ENCODE measurements at places on chromosomes 13 and 19.

DNA sequence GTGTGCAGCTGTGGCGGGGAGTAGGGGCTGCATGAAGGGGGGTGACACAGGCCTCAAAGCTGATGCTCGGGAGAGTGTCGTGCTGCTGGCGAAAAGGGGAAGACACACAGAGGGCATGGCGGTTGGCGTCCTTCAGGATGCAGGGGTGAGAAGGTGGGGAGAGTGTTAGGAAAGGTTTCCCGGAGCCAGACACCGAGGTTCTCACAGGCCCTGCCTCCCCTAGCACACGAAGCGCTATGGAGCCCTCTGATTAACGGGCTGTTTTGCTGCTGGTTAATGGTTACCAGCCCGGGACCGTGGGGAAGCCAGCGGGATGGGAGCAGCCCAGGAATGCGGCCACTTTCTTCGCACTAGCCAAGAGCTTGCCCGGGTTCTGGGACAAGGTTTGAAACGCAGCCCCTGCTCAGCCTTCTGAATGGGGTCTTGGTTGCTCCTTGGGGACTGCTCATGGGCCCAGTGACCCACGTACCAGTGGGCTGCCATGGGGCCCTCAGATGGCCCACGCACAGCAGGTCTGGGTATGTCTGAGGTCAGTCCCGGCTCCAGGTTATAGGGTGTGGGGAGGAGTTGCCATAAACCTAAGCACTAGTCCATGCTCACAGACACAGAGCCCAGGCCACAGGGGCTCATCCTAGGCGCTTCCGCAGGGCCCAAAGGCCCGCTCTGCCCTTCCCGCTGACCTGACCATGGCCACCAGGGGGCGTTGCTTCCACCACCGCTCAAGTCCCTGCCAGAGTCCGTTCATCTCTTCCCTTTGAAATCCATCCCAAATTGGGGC lies 31.3 kb upstream of the ISYNA1 start:
- peak; percentile 68 for DNase-seq

GRCh38 chr13:46804391-46804815 lies 7.4 kb upstream of the ESD start:
- no peak for DNase-seq

DNA sequence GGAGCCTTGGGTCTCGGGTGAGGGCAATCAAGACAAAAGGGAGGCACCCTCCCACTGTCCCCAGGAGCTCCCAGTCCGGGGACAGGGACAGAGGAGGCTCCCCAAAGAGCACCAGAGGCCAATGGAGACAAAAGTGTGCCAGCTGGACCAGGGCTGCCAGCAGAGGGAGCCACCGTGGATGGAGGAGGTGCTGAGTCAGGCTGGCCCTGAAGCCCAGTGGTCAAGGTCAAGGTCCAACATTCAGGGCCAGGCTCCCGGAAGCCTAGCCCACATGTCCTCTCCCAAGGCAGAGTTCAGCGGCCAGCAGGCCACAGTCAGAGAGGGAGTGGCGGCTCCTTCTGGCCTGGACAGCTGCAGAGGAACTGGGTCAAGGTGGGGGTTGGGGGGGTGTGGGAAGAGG lies 8.4 kb downstream of the COL5A3 start:
- no peak for DNase-seq

- no peak for DNase-seq
These were observed 37.5 kb upstream of the VSTM2B start for GRCh38 chr19:29488316-29488715.

GRCh38 chr19:45852983-45853382 lies 10.0 kb downstream of the SYMPK start:
- DNase-seq, result no peak

DNA sequence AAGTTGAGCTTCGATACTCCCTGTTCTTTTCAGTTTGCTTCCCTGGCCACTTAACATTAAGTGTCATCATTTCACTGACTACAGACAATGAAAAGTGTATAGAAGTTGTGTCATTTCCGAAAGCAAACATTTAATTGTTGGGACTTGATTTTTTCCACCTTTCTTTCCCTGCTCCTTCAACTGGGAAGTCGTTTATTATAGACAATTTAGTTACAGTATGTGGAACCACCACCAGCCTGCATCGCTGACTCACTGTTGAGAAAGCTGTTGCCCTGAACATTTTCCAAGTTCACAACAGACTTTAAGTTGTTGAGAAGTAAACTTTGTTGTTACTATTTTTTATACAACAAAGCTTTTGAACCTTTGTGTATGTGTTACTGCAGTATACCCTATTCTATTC lies 788.4 kb upstream of the PRR20A start:
- DNase-seq, result no peak

GRCh38 chr13:50078895-50079654 lies 63.8 kb downstream of the KCNRG start:
- no peak for DNase-seq

GRCh38 chr13:111183959-111184358 lies 68.8 kb downstream of the ARHGEF7 start:
- no peak for DNase-seq

GRCh38 chr13:96968027-96968426 lies 26.2 kb downstream of the OXGR1 start:
- DNase-seq, result no peak

DNA sequence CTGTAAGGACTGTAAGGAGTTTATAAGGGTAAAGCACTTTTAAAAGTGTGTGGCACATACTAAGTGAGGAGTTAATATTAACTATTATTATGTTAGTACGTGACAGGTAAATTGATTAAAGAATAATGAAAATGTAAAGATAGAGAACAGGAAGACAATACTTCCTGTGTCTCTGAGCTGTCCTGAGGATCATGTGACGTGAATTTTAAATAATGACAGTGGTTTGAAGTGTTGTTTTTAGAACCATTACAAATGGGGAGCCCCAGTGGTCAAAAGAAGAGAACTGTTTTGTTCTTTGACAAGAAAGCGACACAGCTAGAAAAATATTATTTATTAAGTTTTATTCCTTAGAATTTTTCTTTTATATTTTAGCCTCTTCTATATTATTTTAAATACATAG lies 241.2 kb upstream of the STARD13 start:
- no peak for DNase-seq

DNA sequence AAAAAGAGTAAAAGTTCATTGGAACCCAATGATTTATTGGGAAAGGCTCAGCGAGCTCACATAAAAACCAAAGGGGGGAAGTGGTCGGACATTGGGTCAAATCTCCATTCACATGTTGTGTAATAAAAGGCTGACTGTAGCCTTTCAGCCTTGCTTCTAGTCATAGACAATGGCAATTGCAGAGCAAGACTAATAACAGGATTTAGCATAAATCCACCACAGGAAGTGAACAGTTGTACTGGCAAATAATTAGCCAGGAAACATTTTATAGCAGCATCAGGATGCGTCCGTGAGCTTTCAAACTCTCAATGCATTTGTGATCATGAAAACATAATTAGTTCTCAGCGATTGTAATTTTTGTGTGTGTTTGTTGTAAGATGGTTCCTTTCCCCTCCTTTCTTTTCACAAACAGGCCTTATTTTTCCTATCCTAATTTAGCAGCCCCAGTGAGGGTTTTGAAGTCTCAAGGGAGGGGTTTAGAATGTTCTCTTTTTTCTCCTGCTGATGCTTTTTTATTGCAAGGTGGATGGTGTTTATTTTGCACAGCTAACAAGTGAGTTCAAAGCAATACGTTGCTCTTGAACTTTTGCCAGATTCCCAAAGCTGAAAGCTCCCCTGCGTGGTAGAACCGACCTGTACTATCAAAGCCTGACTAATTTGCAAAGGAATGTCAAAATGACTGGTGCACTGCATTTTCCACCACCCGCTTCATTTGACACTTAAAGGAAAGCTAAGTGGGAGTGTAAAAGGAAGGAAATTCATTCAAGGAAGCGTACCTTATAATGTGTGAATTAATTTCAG lies 105.6 kb downstream of the SPRY2 start:
- no peak for DNase-seq

DNA sequence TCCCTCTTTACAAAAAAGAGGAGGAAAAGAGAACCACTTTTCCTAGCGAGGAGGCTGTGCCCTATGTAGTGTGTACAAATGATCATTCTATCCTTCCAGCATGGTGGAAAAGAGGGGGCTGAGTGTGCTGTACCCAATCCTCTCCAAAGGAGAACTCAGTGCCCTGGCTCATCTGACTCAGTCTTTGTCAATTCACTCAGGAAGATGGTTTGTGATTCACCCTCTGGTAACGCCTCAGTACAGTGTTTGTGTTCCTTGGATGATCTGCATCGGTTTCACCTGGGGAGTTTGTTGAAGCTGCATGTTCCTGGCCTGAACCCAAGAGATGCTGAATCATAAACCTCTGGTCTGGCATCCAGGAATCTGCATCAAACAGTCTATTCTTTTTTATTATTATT lies 18.3 kb upstream of the ENOX1 start:
- DNase-seq, result peak; percentile 7

DNA sequence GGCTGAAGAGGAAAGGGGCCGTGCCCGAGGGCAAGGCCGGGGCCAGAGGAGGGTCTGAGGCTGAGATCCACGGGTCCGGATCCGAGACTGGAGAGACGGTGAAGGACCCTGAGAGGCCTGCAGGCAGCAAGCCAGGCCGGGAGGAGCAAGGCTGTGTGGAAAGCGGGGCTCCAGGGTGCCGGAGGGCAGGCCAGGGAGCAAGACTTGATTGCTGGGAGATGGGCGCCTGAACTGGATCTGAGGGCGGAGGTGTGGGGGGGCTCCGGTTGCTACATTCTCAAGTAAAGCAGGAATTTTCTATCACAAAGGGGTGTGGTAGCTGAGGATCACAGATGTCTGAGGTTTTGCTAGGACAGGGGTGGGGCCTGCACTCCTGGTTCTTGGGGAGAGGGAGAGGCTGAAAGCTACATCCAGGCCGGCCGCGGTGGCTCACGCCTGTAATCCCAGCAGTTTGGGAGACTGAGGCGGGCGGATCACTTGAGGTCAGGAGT lies 3.8 kb downstream of the MAMSTR start:
- no peak for DNase-seq

DNA sequence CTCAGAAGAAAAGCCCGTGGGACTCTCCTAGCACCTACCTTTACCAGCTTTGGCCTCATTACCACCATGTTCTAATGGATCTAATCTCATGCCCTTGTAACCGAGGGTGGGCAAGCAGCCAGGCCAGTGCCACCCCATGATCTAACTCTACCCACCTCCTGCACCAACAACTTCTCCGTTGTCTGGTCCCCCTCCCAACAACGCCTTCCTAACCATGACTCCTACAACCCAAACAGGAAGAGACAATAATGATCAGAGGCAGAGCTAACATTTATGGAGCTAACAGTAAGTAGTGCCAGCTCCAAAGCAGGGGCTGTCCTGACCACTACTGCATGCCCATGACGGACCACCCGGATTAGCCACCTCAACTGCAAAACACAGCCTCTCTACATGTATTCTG lies 3.5 kb downstream of the USP12 start:
- DNase-seq, result no peak

DNA sequence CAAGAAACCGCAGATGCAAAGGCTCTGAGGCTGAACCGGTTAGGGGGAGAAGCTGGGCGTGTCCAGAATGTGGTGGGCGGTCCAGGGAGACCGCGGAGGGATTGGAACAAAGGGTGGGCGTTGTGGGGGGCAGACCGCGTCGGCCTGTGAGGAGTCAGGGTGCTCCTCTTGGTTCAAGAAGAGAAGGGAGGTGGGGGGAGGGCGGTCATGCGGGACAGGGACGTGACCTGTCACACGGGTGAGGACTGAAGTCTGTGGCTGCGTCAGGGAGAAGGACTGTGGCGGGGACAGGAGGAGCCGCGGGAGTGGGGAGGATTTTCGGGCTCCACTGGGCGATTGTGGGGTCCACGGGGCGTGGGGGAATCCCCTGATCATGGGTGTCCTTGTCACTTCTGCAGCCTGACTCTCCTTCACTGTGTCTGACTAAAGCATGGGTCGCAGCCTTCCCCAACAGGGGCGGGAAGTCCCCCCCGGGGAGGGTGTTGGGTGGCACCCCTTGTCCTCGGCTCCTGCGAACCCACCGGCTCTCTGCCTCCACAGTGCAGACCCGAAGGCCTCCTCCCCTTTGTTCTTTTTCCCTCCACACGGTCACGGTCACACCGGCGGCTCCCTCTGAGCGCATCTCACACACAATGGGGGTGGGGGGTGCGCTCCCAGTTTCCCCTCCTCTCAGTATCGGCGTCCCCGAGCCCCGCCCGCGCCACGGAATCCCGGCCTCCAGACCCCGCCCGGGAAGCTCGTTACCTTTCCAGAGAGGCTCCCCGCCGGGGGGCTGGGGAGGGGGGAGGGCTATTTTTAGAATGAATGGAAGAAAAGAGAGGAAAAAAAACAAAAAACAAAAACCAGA lies 16.4 kb upstream of the KCNN1 start:
- no peak for DNase-seq

DNA sequence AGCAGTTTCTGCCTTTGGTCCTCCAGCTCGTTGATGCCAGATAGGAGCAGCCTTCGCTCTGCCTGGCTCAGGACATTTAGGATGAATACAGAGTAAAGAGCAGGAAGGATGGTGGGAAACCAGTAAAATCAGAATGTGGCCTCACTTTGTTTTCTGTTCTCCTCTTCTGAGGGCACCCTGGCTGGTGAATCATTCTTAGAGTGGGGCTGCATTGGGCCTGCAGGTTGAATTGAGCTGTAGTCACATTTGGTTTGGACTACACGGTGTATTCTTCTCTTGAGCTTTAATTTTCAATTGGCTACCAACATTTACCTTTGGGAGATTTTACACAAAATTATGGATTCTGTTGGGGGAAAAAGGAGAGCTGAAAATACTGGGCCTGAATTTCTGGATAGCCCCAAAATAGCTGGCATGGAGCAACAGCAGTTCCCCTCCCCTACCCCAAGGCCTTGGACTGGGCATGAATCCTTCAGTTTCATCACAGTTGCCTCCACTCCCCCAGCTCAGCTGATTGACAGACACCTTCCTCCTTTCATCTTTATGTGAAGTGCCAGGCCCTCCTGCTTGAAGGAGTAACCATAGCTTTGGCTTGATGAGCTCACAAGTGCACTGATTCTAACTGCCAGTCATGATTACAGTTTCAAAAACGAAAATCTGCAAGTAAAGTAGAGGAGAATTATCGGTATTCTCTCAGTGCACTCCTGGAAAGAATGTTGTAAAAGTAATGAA lies 24.3 kb downstream of the ERCC5 start:
- no peak for DNase-seq

Data from tibial nerve (tissue), 4 donors.